NCI-H1417 (cell line): ENCODE measurements at places on chromosomes 13 and 19.
A peak's percentile ranks its signal among the peaks of the same experiment; 100 is the strongest.

DNA sequence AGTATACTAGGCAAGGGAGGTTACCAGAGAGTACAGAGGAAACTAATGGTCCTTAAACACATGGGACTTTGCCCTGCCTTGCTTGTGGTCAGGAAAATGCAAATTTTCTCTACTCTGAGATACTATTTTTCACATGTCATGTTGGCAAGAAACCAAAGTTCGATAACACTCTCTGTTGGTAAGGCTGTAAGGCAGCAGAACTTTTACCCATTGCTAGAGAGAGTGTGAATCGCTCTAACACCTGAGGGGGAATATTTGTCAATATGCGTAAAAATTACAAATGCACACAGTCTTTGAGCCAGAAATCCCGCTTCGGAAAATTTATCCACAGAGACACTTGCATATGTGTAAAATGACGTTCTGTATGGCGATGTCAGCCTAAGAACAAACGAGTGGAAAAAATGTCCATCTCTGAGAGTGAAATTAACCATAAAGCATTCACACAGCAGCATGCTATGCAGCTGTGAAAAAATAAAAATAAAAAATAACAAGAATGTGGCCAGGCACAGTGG is 9.5 kb upstream of the RFX1 start:
- DNase-seq: no peak

DNA sequence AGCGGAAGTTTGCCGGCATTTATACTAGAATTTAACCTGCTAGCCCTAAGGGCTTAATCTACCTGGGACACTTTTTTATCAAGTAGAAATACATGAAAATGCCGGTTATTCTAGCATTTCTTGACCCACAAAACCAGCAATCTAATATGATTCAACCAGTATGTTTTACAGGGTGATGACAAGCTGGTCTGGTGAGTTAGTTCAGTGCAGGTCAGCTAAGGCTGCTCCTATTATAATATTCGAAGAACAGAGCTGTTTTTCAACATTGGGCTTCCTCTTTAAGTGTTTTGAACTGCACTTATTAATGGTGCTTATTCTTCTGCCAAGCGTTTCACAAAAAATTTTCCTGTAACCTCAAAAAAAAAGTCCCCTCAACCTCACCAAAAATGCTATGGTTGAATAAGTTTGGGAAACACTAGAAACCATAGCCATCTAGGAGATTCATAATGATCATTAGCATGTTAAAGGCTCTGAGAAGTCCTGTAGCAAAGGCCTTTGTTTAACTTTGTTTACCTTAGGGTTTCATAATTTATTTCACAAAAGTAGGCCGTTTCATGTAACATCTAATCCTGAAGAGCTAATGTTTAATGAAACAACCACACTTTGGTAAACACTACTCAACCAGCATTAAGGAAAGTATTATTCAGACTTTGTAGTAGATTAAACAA is 526.6 kb downstream of the KLF12 start:
- DNase-seq: no peak

- DNase-seq: no peak
These were observed 30.4 kb downstream of the RB1 start for GRCh38 chr13:48333976-48334375.

DNA sequence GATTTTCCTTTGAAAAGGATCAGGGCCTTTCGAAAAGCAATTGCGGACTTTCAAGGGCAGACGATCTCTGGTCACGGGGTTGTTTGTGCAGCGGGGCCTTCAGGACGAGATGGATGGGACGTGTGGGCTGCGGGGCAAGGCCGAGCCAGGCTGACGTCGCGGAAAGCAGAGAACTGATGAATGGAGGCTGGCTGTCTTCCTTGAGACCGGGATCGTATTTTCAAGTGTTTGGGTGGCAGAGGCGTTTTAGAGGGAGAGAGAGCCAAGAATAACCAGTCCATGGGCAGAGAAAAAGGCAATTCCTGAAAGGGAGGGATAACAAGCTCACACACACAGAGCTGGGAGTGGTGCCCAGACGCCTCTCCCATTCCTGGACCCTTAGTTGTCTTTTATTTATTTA is 138.9 kb upstream of the USP29 start:
- DNase-seq: no peak

DNA sequence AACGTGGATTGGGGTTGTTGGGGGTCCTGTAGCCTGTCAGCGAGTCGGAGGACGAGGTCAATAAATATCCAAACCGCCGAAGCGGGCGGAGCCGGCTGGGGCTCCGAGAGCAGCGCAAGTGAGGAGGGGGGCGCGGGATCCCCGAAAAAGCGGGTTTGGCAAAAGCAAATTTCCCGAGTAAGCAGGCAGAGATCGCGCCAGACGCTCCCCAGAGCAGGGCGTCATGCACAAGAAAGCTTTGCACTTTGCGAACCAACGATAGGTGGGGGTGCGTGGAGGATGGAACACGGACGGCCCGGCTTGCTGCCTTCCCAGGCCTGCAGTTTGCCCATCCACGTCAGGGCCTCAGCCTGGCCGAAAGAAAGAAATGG is 754 bp upstream of the SIX5 start:
- DNase-seq: peak; percentile 73

DNA sequence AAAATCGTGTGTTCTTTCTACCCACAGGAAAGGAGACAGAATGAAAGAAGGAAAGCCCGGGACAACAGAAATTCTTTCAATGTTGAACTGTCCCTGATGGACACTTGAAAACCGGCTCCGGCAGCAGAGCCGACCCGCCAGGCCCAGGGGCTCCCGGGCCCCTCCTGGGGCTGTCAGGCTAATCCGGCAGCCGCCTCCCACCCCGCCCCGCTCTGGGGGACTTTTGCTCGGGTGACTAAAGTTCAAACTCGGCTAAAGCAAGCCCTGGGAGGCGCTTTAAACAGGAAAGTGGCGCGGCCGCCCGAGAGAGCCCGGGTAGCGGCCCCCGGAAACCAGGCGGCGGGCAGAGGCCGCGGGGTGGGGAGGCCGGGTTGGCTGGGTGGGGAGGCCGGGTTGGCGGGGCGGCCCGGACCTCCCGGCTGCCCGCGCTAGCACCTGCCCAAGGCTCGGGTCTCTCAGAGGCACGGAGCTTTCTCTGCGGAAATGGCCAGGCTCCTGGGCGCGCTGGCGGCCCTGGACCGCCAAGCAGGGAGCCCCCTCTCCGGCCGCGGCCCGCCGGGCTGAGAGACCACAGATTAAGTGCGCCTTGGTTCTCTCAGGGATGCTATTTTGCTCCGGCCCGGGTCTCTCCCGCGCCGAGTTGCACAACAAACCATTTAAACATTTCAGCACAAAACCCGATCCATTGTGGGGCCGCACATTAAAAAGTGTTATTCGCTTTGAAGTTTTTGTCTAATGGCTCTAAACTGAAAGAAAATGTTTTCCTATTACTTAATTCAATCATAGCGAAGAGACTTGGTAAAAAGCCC is 2.6 kb upstream of the GSX1 start:
- no peak for DNase-seq

- DNase-seq: no peak
These were observed 11.5 kb upstream of the SUPT20H start for GRCh38 chr13:37070956-37071355.

GRCh38 chr13:83204886-83205285 is 677.4 kb downstream of the SLITRK1 start:
- DNase-seq: no peak

GRCh38 chr13:101579281-101579802 is 126.9 kb downstream of the ITGBL1 start:
- peak; percentile 79 for DNase-seq

GRCh38 chr13:27007166-27007565 is 164.4 kb downstream of the USP12 start:
- peak; percentile 77 for DNase-seq

DNA sequence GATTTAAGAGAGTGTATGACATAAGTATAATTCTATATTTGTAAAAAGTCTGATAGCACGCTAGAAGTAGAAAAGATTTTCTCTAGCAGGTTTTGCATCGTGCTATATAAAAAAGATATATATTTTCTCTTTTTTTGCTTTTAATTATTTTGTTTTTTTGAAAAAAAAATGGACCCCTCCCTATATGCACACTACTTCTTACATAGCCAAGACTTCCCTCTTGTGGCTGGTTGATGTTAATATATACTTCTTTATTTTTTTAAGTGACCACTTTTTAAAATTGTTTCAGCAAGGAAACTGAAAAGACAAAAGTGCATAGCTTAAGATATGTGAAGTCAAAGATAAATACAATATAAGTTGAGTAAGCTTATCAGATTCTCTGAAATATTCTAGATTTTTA is 1202.8 kb downstream of the DIAPH3 start:
- DNase-seq: peak; percentile 61

- DNase-seq: no peak
These were observed 16.6 kb upstream of the LSM14A start for GRCh38 chr19:34155686-34156085.

- no peak for DNase-seq
These were observed 541.6 kb downstream of the SUCLA2 start for GRCh38 chr13:47459512-47459911.

DNA sequence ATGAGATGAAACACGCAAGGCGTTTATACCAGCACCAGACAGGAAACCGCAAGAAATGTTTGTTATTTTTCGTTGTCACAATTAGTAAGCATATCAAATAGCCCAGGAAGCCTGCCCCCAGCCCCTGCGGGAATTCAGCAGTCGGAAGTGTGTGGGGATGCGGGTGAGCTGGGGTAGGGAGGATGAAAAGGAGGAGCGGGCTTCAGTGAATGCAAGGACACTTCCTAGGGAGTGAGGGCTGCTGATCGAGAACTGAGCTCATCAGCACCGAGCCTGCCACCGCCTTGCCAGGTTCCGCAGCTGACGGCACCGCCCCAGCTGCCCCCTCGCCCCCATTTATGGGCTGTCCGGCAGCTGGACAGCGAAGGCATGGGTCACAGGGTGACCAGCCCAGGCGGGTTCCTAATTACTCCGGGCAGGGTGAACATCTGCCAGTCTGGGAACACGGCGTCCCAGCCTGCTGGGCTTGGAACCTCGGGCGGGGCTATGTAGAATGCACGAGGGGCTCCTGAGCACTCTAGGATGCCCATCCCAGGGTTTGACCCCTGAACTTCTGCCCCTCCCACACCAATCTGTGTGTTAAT is 1.6 kb upstream of the BEST2 start:
- peak; percentile 27 for DNase-seq

GRCh38 chr19:5127717-5128116 is 158.8 kb downstream of the KDM4B start:
- no peak for DNase-seq

DNA sequence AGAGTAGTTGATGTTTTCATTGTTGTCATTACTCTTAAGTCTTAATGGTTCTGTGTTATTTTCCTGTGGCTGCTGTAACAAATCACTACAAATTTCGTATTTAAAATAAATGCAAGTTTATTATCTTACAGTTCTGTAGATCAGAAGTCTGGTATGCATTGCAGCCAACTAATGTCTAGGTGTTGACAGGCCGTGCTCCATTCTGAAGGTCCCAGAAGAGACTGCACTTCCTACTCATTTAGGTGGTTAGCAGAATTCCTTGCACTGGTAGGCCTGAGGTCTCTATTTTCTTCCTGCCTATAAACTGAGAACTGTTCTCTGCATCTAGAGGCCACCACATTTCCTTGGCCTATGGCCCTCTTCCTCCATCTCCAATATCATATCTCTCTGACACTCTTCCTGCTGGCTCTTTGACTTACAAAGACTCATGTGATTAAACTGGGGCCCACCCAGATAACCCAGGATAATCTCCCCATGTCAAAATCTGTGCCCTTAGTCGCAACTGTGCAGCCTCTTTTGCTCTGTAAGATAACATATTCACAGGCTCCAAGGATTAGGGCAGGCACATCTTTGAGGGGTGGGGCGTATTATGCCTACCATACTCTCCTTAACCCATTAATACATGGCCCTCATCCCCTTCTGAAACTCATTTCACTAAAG is 468.4 kb downstream of the FOXO1 start:
- DNase-seq: no peak

- no peak for DNase-seq
These were observed 65.4 kb upstream of the ZNF91 start for GRCh38 chr19:23460656-23461055.

DNA sequence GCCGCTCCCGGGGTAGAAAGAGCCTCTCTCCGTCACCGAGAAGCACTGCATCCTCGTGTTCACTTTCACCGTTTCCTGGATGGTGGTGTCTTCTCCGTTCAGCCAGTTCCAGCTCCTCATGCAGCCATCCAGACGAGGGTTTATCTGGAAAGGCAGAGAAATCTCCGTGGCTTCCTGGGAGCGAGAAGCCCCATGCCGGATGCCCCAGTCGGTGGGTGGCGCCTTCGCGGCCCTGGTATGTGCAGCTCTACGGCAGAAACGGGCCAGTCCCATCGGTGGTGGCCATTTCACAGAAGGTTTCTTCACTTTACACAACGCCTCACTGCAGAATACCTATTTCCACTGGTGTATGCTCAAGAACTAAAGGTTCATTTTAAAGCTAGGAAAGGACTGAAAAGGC is 36.9 kb downstream of the GAS6 start:
- DNase-seq: no peak

DNA sequence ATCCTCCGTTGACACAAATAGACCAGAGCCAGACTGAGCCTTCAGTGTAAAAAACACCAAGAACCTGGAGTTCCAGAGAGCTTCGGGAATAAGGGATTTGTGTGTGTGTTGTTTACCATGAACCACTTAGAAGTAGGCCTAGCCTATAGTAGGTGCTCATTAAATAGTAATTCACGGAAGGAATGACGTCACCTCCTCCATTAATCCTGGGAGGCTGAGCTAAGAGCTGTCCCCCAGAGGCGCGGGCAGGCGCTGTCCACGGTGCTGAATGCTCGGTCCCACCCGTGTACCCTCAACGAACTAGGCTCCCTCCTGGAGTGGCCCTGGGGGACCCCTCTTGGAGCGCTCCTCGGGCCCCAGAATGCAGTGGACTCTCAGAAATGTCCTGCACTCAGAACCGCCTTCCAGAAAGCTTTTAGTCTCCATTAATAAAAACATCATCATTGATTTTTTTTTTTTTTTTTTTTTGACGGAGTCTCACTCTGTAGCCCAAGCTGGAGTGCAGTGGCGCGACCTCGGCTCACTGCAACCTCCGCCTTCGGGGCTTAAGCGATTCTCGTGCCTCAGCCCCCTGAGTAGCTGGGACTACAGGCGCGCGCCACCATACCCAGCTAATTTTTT is 6.5 kb downstream of the UNC13A start:
- DNase-seq: no peak

GRCh38 chr13:30607908-30608307 is 9.8 kb upstream of the USPL1 start:
- DNase-seq: no peak

DNA sequence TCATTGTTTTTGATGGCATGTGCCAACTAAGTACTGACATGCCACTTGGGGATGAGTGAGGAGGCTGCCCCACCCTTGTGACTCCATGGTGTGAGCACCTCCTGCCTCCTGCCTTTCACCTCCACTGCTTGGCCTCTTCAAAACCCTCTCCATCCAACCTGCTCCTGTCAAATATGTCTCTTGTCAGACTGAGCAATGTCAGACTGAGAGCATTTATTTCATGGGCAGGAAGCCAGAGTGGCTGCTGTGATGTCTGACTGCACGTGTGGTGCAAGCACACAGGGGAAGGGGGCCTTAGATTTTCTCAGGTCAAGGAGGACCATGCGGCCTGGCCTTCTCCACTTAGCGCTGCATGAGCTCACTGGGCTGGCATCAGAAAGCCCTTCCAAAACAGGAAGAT is 68.3 kb downstream of the STARD13 start:
- no peak for DNase-seq
